ENCODE measurements at places on chromosomes 1 and 21.

GRCh38 chr1:51463561-51463960 is 55.5 kb downstream of the EPS15 start:
- DNase-seq: no peak

GRCh38 chr1:168509210-168509609 is 34.6 kb downstream of the XCL2 start:
- no peak for DNase-seq

GRCh38 chr1:93502571-93502970 is 54.7 kb downstream of the FNBP1L start:
- DNase-seq: no peak

DNA sequence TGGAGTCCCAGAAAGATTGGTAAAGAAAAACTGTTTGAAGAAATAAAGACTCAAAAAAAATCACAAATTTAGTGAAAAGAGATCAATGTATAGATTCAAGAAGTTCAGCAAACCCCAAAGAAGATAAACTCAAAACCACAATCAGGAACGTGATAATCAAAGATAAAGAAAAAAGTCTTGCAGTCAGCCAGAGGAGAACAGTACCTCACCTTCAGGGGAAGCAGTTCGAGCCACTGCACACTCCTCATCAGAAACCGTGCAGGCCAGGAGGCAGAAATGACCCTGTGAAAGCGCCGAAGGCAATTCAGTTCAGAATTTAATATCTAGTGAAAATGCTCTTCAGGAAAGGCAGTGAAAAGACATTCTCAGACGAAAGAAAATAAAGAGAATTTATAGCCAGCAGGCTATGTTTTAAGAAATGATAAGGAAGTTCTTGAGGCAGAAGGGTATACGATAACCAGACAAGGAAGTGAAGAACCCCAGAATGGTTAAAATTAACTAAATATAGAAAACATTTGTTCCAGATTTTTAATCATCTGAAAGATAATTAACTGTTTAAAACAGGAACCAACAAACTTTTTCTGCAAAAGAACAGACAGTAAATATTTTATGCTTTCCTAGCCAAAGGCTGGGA is 13.5 kb upstream of the SUMO3 start:
- DNase-seq: no peak

DNA sequence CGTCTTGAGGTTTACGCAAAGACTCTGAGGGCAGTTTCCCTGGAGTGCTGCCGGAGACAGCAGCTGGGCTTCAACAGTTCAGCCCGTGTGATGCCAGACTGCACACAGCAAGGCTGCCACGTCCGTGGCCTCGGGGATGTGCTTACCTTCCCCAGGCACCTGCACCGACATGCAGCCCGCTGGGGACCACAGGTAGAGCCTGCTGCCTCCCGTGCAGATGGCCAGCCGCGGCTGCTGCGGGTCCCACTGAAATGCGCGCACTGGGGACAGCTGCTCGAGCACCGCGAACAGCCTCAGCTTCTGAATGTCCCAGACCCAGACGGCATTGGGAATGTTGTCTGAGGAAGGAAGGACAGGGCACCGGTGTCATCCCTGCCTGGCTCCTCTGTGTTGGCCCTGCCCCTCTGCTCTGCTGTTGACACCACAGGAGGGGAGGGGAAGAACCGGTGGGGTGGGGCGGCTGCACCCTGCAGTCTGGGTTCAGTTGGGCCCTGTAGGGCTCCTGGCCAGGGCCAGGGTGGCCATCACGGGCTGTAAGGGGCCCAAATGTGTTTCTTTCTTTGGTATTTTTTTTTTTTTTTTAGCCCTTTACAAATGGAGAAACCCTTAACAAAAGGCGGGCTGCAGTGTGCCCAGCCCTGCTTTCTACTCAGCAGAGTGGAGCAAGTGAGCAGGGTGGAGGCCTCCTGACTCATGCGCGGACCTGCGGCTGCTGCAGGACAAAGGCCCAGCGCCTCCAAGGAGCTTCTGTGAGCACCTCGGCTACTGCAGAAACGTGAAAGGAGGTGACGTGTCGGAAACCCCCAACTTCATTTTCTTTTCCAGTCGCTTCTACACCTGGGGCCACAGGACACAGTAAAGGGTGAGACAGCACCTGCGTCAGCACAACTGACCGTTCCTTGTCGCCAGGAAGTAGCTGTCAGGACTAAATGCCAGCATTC is 6.8 kb downstream of the TPRG1L start:
- DNase-seq: no peak

- no peak for DNase-seq
These were observed 127.0 kb downstream of the AKT3 start for GRCh38 chr1:243723050-243723449.

DNA sequence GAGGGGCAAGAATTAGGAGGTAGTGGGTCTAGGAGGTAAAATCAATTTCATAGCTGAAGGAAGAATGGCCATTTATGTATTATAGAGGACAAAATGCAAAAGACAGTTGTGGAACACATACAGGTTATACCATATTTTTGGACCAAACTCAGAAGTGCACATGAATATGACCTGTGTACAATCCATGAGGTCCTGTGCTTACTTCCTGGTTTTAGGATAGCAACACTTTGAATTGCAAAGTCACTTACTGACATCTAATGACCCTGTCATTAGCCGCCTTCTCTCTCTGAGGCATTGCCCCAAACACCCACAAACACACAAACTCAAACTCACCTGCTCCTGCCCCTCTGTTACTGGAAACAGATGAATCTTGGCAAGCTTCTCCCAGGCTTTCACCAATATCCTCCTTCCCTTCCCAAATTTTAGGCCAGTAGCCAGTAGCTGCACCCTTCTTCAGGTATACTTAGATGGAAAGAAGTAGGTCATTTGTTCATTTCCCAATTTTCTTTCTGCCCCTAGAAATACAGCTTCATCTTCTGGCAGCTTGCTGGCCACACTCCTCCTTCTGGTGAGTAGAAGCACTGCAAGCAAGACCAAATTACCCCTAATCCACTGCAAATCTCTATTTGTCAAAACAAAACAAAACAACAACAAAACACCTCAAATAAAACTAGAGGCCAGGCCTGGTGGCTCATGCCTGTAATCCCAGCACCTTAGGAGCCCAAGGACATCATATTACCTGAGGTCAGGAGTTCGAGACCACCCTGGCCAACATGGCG is 13.7 kb upstream of the RPL5 start:
- DNase-seq: no peak

GRCh38 chr21:38806153-38806941 is 618 bp downstream of the ETS2 start:
- no peak for DNase-seq

DNA sequence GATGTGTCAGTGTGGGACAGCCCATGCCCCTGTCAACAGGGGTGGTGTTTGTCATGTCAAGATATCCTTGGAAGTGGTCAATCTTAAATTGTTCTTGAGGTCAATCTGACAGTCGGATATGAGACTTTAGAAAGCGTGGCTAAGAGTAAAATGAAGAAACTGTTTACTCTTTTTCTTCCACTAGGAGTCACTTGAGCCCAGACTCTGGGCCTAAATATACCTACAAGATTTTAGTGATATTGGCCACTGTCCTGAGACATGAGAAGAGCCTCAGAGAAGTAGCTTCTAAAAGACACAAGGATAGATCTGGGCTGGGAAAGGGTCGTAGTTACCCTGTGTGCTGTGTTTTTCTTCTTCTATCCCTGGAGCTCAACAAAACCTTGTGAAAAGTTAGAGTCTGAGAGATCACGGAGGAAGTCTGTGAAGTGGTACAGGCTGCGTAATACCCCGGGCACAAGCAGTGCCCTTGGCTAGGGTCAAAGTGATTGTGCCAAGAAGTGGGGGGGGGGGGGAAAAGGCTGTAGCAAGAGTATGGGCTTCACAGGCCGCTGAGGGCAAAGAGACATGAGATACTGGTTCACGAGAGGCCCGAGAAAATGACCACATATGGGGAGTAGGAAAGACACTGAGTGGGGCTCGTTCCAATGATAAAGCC is 355.2 kb upstream of the GREM2 start:
- DNase-seq: no peak

GRCh38 chr1:25615172-25615541 is 1.4 kb upstream of the MAN1C1 start:
- DNase-seq: no peak

- DNase-seq: no peak
These were observed 21.0 kb upstream of the LORICRIN start for GRCh38 chr1:153238527-153238926.

DNA sequence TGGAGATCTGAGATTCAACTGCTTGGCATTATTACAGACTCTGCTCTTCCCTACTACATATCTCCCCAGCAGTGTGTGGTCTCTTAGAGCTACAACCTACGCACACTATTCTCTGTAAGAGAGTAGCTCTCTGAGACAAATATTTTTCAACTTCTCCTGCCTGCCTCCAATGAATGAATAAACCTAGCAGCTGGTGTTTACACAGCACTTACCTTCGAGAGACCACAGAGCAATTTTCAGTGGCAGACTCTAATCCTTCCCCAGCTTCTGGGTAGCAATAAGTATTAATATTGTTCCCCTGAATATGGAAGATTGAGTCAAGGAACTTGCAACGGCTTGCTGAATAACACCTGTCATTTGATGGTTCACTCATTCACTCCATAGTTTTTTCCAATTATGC is 350.9 kb upstream of the SPAG17 start:
- DNase-seq: no peak

GRCh38 chr1:156082309-156083091 is at the start of gene MEX3A:
Gene MEX3A, minus strand, starts transcription at chr1:156082465. Its CDS starts 467 bp downstream, at chr1:156081998.
- DNase-seq: no peak

DNA sequence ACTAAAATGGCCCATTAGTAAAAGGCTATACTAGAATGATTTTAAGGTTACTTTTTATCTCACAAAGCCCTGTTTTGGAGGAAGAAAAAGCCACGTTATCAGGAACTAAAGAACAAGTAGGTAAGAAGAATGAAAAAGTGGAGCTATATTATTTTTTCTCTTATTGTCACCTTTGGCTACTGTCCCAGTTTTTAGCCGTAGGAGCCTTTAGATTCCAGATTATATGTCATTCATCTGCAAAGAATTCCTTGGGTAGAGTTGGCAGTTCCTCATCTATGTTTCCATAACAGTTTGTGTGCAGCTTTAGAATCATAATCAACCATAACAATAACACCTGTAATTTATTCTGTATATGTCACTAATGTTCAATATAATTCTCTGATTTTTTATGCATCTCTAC is 83.8 kb downstream of the TPR start:
- no peak for DNase-seq

DNA sequence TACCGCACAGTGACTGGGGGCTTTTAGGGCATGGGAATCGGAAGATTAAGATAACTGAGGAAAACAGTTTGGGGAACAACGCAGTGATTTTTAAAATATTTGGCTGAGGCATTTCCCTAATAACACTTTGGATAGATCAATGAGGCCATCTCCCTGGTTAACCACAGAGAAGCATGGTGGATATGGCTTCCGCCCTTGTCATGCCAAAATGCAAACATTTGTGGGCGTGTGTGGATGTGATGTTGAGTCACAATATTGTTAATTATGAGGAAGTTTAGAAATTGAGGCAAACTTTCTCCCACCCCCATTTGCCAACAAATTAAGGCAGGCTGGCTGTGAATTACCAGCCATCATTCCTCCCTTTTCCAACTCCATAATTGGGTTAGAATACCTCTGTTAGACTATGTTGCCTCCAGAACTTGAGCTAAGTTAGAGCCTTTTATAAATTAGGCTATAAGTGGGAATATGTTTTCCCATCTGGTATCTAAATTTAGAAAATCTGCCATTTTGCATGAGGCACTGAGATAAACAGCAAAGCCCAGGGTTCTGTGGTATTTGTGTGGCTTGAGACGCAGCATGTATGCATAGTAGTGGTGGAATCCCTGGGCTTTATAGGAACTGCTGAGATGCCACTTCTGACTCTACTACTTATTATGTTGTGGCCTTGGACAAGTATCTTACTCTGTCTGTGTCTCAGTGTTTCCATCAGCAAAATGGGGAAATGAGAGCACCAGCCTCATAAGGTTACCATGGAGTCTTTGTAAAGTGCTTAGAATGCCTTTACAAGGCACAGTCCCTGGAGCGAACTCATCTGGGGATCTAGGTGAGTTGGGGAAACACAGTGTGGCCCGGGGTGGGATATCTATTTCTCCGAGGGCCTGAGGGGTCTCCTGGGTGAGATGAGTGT is 154.6 kb downstream of the C1orf94 start:
- DNase-seq: no peak

DNA sequence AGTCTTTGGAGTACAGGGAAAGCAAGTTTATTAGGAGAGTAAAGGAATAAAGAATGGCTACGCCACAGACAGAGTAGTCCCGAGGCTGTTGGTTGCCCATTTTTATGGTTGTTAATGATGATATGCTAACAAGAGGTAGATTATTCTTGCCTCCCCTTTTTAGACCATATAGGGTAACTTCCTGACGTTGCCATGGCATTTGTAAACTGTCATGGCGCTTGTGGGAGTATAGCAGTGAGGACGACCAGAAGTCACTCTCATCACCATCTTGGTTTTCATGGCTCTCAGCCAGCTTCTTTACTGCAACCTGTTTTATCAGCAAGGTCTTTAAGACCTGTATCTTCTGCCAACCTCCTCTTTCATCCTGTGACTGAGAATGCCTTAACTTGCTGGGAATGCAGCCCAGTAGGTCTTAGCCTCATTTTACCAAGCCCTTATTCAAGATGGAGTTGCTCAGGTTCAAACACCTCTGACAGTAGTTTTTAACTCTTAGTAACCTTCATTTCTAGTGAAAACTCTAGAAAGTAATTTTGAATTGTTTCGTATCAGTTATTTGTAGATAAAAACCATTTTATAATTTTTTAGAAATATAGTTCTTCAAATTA is 26.2 kb downstream of the TCP10L start:
- DNase-seq: no peak

DNA sequence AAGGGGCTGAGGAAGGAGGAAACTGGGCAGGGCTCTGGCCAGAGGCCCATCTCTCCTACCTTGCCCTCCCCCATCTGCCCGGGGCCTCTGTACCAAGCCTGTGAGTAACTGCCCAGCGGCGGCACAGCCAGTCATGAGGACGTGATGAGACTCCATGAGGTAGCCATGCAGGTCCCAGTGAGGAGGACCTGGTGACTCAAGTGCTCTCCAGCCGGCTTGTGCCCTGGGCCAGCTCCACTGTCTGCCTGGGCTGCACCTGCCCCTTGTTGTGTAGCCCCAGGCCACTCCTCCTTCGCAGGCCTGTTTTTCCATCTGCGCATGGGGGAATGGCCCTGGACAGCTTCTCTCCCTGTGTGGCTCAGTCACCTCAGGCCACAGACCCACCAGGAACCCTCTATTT is 42.0 kb upstream of the PADI1 start:
- peak; percentile 95 for DNase-seq

DNA sequence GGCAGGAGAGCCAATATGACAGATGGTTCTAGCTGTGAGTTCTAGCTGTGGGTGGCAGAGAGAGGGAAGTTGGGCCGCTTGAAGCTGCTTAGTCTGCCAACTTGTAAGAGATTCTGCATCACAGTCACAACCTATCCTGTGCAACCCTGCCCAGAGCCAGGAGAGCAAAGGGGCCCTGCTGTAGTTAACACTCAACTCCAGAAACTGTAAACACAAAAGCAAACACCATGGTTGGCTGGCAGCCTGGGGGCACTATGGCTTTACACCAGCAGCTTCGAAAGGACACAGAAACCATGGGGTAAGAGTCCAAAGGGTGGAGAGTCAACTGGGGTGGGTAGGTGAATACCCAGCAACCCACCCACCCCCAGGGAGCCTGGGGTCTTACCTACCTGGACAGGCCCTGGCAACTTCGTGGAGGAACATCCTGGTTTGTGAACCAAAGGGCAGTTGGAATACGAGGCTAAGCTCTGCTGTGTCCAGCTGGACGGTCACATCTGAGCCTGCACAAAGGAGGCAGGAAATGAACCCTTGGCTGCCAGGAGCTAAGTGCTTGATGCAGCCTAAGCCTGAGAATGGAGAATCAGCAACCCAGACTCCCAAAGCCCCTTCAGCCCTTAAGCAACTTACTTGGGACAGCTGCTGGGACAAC is 6.4 kb downstream of the INPP5B start:
- no peak for DNase-seq
